ENCODE measurements at places on chromosomes 3 and 15.

GRCh38 chr3:172142051-172142863, 102.9 kb downstream of the FNDC3B start:
- no peak for DNase-seq

DNA sequence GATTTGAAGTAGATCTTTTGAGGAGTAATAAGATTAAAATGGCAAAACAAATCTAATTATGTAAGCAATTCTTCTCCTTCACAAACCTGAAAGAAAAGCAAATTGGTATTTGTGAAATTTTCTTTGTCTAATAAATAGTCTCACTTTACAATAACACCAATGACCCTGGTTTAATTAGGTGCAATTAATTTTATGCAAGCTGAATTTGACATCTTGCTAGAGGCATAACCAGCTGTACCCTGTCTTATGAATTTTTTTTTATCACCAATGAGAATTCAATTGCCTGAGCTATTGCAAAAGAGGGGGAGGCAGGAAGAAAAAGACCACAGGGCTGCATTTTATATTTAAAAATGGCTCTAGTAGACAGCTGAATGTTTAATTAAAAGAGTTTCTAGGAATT, 113.5 kb upstream of the IL12A start:
- DNase-seq: no peak

- DNase-seq: peak; percentile 93
Measured at GRCh38 chr15:73941044-73941443, 14.8 kb downstream of the LOXL1 start.

DNA sequence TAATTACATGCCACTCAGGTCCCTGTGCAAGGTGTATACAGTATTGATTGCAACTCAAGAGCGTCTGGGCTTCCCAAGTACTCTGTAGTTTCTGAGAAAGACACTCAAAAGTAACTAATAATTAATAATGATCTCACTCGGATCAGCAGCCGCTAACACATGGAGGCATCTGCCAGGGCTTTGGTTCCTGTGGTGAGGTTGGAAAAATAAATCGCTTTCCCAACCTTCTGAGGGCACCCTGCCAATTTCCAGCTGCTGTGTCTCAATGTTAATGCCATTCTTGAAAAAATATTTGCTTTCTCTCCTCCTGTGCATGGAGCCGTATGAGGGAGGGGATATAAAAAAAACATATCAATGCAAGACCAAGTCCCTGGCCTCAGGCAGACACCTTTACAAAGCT, 116.5 kb upstream of the SLC2A2 start:
- DNase-seq: peak; percentile 94

- peak; percentile 82 for DNase-seq
Measured at GRCh38 chr3:133644768-133645167, 17.0 kb downstream of the TOPBP1 start.

DNA sequence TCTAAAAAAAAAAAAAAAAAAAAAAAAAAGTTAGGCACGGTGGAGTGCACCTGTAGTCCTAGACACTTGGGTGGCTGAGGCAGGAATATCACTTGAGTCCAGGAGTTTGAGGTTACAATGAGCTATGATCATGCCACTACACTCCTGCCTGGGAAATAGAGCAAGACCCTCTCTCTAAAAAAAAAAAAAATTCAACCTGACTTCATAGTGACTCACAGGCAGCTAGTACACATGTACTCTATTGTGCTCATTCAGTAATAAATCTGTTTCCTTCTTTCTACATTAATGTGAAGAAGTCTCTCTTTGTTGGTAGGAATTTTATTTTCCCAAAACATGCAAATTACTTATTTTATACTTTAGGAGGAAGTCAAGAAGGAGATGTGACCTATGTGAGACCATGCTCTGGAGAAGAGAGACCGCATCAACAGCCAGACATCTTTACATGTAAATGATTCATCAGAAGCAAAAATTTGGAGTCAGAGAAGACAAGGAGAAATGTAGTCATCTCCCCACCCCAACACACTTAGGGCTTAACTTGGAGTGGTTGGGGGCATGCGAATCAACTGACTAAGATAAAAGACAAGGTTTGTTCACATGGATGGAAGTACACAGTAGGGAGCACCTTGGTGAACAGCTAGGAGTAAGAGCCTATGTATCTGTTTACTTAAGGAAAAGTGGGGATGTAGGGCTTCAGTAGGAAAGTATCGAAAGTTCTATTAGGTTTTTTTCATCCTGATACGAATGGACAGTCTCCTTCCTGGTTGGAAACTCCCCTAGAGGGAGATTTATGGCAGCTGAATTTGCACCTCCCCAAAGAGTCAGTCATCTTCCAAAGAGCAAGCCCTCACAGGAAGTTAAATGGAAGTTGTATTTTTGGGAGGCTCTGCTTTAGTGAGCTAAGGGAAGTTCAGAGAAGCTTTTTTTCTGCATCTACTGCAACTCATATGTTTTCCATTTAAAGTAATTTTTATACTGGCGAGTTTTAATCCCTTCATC, 23.0 kb upstream of the NMD3 start:
- no peak for DNase-seq
